ENCODE measurements at places on chromosomes 6 and 20.

- no peak for DNase-seq
These were observed 102.5 kb downstream of the EYA2 start for GRCh38 chr20:46997187-46997586.

- DNase-seq, result no peak
These were observed 106.4 kb downstream of the COL9A1 start for GRCh38 chr6:70196531-70196930.

DNA sequence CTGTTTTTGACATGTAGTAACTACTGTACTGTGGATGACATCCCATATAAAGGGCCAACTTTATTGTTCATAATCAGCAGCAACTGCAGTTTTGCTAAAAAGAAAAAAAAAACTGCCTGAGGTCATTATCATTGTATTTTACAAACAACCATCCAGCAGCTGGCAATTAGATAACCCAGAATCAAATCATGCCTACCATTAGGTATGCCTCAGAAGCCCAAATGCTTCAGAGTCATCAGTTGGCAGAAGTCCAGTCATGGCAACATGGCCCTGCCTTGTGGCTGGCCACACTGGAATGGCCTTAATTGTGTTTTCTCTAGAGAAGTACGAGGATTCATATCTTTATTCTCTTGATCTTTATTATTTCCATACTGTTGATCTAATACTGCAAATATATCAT is 462.4 kb upstream of the NRSN1 start:
- no peak for DNase-seq

- DNase-seq, result no peak
These were observed 21.6 kb upstream of the MYB start for GRCh38 chr6:135159531-135159930.

DNA sequence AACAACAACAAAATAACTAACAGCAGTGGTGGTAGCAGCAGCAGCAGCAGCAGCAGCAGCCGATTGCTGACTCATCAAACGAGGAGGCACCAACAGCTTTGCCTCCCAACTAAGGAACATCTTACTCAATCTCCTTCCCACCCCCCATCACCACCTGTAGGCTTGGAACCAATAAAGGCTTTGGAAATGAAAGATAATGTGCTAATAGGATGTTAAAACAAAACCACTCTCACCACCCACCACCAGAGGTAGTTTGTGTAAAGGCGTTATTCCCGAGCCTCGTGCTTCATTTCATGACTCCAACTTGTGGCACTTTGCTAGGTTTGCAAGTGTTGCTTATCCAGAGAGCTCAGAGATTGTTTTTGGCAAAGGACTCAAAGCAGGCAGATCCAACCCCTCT is 346.5 kb downstream of the CD83 start:
- no peak for DNase-seq

DNA sequence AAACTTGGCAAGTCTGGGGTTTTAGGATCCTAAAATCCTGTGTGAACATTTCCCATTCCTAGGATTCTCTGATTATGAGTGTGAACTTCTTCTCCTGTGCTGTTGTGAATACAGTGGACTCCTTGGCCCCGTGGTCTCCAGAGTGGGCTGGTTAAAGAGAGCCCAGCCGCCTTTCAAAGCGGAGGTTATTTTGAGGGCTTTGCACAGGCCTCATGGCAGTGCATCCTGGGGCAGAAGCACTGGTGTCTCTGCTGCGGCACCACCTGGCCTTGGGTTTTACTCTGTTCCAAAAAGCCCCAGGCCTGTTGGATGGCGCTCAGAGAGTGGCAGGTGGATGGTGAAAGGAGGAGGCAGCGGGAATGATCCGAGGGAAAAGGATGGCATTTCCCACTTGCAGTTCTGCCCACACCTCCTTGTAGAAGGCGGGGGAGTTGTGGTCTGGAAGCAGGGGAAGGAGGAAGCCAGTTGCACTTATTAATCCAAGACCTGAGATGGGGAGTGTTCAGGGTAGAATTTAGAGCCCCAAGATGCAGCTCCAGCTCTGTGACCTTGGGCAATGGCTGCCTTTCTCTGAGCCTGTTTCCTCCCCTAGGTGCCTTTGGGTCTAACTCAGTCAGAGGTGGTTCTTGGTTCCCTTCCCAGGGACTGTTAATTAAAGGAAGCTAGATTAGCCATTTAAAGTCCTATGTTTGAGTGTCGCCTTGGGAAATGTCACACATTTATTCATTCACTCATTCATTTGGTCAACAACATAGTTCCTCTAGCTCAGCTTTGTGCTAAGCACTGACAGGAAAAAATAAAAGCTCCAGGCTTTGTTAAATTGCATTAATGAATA is 22.4 kb downstream of the MMP24 start:
- no peak for DNase-seq

GRCh38 chr20:38649275-38649891 is 47.8 kb downstream of the ARHGAP40 start:
- no peak for DNase-seq

DNA sequence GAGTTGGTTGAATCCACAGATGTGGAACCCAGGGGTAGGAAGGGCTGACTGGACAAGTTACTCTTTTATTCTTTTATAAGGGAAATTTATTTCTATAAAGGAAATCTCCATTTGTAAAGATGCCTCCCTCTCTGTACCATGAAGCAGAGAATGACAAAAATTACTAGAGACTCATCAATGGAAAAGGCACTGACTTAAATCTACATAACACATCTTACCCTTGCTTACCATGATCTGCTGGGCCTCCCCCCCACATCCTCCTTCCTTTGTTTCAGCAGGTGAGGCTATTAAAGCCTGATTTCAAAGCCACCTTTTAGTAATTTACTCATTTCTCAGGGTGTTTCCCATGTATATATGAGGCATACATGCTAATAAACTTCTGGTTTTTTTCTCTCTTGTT is 130.2 kb upstream of the HDDC2 start:
- DNase-seq, result no peak

- no peak for DNase-seq
These were observed 3.8 kb upstream of the MAS1L start for GRCh38 chr6:29491574-29491973.

GRCh38 chr6:56023829-56024228 is 148.4 kb upstream of the BMP5 start:
- no peak for DNase-seq

DNA sequence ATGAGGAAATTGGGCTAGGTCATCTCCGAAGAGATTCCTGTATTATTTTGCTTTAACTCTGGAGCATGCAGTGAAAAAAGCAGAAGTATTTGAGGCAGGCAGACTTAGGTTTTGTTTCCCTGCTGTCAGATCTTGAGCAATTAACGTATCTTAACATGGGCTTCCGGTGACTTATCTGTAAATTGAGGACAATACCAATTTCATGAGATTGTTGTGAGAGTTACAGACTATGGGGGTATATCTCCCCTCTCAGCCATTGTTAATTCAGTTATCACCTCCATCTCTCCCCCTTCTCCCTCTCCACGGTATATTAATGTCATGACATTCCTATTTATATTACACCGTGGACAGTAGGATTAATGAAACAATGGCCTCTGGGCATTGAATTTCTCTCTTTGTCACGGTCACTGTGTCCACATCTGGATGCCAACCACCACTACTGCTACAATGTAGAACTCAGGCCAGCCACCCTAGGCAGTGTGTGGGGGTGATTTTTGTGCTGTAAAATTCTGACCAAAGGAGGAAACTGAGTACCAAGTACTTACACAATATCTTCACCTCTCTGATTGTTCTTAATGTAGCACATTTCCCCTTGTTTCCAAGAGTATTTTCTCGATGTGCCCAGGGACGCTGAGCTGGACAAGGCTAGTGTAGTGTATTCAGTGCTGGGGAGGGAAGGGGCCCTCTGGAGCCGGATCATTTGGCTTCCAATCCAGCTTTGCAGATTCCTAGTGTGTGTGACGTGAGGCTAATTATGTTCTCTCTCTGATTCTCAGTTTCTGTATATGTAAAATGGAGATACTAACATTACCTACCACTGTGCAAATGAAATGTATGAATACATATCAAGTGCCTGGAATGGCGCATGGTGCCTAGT is 77.2 kb downstream of the GCNT2 start:
- no peak for DNase-seq

DNA sequence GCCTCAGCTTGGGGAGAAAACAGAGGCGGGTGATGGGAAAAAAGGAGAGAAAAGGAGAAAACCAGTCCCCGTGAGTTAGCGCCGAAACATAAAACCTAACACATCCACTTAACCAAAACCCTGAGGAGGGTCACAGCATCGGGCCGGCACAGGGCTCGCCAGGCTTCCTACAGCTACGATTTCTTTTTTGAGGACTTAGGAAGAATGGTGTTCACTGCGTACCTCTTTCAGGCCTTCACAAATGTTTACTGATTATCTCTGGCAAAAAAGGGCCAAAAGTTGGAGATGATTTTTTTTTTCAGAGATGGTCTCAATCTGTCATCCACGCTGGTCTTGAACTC is 48.8 kb downstream of the DSTN start:
- DNase-seq, result no peak

- no peak for DNase-seq
These were observed 221.6 kb upstream of the HS3ST5 start for GRCh38 chr6:114564302-114564933.

DNA sequence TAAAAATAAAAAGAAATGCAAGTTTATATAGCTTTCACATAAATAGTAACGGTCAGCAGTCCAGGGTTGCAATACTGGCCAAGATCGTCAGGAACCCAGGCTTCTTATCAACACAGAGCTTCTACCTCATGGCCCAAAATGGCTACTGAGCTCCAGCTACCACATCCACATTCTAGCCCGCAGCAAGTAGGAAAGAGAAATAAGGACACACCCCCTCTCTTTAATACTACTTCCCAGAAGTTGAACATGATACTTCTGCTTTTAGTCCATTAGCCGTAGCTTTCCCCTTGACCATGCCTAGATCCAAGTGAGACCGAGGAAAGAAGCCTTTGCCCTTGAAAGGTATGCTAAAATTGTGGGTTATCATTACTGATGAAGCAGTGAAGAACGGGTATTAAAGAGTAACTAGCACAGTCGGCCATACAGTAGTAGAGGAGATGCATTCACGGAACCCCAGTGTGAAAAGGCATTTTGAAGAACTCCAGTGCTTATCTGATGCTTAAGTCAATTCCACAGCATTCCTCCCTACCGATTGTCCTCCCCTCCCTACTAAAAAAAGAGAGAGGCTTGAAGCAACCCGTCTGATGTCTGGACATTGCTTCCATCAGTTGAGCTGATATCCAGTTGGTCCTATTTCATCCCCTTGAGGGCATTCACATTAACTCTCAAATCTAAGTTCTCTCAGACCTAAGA is 226.9 kb upstream of the RREB1 start:
- DNase-seq, result no peak

GRCh38 chr6:53394704-53395103 is 46.0 kb upstream of the ELOVL5 start:
- DNase-seq, result no peak

DNA sequence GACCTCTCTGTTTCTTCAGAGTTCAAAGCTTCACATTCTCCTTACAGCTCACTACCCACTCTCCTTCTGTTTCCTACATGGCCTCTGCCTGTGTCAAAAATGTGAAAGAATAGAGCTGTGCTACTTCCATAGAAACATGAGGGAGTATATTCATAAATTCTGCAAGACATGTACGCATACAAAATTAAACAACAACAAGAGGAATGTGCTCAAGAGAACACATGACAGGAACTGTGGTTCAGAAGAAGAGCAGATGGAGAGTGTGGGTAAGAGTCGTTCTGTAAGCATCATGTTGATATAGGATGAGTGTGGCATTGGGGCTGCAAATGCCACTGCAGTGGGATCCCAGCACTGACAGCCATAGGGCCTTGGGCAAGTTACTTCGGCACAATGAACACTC is 266.6 kb upstream of the SASH1 start:
- DNase-seq, result no peak

GRCh38 chr6:551405-551804 is 105.5 kb downstream of the HUS1B start:
- no peak for DNase-seq

- no peak for DNase-seq
These were observed 11.7 kb downstream of the ADNP start for GRCh38 chr20:50919567-50919966.

- DNase-seq, result no peak
These were observed 162.2 kb upstream of the BMP5 start for GRCh38 chr6:56037601-56038000.

GRCh38 chr6:45115696-45116095 is 212.4 kb upstream of the RUNX2 start:
- DNase-seq, result no peak

DNA sequence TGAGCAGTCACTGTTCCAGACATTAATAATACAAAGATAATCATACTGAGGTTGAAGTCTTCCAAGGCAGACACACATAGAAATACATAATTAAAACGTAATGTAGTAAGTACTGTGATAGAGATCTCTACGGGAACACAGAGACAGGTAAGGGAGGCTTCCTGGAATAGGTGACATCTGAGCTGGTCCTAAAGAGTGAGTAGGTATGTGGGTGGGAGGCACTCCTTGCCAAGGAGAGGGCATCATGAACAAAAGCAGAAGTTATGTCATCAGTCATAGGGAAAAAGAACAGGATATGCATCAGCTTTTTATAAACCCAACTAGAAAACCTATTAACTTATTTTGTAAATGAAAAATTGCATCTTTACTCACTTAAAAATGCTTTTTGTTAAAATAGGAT is 110.0 kb downstream of the MAP7 start:
- DNase-seq, result no peak

DNA sequence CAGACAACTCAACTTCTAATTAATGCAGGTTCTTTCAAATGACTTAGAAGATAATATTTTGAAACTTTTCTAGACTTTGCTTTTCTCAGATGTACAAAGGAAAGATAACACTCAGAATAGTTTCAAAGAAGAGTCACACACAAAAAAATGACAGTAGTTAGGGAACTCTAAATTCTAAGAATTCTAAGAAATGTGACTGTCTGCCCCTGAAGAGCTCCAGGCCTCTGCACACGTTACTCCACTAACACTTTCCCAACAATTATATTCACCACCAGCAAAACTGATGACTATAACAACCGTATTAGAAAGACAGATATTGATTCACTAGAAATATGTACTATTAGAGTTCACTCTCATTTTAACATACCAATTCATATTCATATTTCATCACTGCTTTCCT is 133.3 kb upstream of the SMLR1 start:
- DNase-seq, result no peak

GRCh38 chr20:707451-708110 is 32.0 kb upstream of the SCRT2 start:
- no peak for DNase-seq
